ENCODE measurements at places on chromosomes 6 and 20. TPM values are rescaled to one million over a fixed set of nuclear protein-coding genes. Genes with fewer than 3 reads are reported as not detected.

MATN4 gene
- not detected for total RNA-seq

ASIP gene
- total RNA-seq, result not detected

NMBR gene
- 0.22 TPM for total RNA-seq

BLCAP gene
- total RNA-seq, result 79.7 TPM

PAX1 gene
- 0.43 TPM for total RNA-seq

RFX6 gene
- 23.9 TPM for total RNA-seq

DNA sequence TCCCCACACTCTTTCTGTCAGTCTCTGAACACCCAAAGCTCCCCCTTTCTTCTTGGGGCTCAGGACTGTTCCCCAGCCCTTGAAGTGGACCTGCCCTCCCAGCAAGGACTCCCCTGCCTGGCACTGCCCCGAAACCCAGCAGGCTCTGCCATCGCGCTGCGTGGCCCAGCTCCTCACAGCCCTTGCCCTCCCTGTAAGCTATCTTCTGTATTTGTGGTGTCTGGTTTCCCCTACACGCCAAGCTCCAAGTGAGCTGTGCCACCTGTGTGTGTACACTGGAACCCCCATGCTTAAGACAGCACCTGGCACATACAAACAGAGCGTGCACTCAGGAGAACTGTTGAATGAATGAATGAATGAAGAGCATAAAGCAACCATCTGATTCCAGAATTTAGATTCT is 57.7 kb downstream of the TMEM242 start:
- no peak overlapping the region for H3K27ac ChIP-seq
- no peak for DNase-seq
- peaks cover 8% of the 10 kb centered on the region for H3K36me3 ChIP-seq
- peaks cover 8% of the 10 kb centered on the region for H3K4me1 ChIP-seq
- H3K27me3 ChIP-seq, result no peaks in the 10 kb centered on the region
- no peak overlapping the region for H3K4me3 ChIP-seq

DNA sequence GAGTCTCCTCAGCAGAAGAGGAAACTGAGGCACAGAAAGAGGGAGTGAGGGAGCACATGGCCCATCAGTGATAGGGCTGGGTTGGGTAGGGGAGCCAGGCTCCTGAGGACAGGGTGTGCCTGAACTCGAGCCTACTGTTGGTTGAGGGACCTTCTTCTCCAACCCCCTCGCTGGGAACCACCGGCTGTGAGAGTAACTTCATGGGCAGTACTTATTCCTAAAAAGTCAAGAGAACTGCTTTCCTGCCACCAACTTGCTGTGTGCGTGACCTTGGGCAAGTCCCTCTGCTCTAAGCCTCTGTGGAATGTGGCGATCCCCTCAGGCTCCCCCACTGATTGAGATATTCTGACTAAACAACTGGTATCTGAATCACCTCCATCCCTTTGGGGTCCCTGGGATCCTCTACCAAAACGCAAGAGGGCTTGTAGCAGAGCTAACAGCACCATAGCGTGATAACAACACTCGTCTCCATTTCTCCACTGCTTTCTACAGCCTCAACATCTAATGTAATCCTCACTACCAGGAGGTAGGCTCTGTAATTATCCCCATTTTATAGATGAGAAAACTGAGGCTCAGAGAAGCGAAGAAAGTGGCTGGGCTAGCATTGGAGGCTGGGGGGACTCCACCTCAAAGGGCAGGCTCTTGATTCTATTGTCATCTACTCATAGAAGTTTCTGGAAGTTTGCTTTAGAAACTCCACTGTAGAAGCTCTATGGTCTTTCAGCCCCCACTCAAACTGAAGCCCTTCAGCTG is 76.0 kb downstream of the JPH2 start:
- no peak overlapping the region for H3K27ac ChIP-seq
- H3K4me1 ChIP-seq, result no peaks in the 10 kb centered on the region
- H3K27me3 ChIP-seq, result peaks cover 16% of the 10 kb centered on the region
- H3K36me3 ChIP-seq, result no peaks in the 10 kb centered on the region
- no peak for DNase-seq

GRCh38 chr20:39112178-39112743 is 150.1 kb downstream of the DHX35 start:
- DNase-seq, result no peak
- peak overlapping the region; percentile 53 for H3K4me3 ChIP-seq
- peak overlapping the region; percentile 64 for H3K27ac ChIP-seq
- peaks cover 14% of the 10 kb centered on the region for H3K4me1 ChIP-seq
- peaks cover 41% of the 10 kb centered on the region for H3K27me3 ChIP-seq
- H3K36me3 ChIP-seq, result no peaks in the 10 kb centered on the region

GRCh38 chr6:148736774-148737412 is 9.9 kb upstream of the UST start:
- H3K36me3 ChIP-seq, result no peaks in the 10 kb centered on the region
- H3K27me3 ChIP-seq, result peaks cover 5% of the 10 kb centered on the region
- no peaks in the 10 kb centered on the region for H3K4me1 ChIP-seq
- no peak overlapping the region for H3K27ac ChIP-seq
- no peak for DNase-seq
- no peak overlapping the region for H3K4me3 ChIP-seq

DNA sequence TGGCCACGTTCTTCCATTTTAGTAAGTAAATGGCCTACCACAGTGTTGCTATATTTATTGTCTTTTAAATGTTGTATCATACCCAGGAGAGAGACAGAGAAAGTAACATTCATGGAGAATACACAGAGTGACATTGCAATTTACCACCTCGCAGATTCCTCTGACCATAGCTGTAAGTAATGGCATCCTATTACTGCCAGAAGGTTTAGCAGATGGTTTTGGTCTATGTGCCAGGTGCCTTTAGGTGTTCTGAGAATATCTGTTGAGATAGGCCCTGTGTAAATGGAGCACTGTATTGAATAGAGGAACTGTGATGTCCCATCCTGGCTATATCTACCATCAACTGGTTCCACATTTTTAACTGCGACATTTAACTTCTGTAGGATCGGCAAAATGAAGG is 559.6 kb downstream of the KIF16B start:
- no peak overlapping the region for H3K4me3 ChIP-seq
- no peaks in the 10 kb centered on the region for H3K4me1 ChIP-seq
- no peak for DNase-seq
- H3K36me3 ChIP-seq, result no peaks in the 10 kb centered on the region

DNA sequence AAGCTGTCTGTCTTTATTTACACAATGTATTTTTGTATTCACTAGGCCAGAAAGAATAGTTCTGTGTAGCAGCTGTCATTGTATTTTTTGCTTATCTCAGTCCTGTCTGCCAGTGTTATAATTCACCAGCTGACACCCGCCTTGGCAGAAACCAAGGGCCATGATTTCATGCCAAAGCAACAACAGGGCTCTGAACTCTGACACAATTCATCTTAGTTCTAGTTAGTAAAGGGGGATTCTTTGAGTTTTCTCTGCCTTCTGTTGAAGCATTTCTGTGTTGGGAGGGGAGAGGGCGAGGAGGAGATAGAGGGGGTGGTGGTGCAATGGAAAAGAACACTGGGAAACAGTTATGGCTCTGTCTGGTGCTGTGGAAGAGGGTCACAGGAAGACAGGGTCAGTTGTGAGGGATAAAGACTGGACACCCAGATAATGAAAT is 684.6 kb upstream of the MARCKS start:
- H3K36me3 ChIP-seq, result no peaks in the 10 kb centered on the region
- H3K27ac ChIP-seq, result no peak overlapping the region
- H3K27me3 ChIP-seq, result no peaks in the 10 kb centered on the region
- H3K4me1 ChIP-seq, result peaks cover 11% of the 10 kb centered on the region
- DNase-seq, result no peak

GRCh38 chr20:56723331-56723730 is 94.2 kb downstream of the TFAP2C start:
- H3K27me3 ChIP-seq, result no peaks in the 10 kb centered on the region
- no peaks in the 10 kb centered on the region for H3K36me3 ChIP-seq
- no peak for DNase-seq
- H3K27ac ChIP-seq, result no peak overlapping the region

- H3K27ac ChIP-seq, result no peak overlapping the region
- H3K4me1 ChIP-seq, result peaks cover 30% of the 10 kb centered on the region
- H3K36me3 ChIP-seq, result peaks cover 27% of the 10 kb centered on the region
- no peak overlapping the region for H3K4me3 ChIP-seq
Measured at GRCh38 chr6:161169696-161170095, 104.2 kb downstream of the AGPAT4 start.

DNA sequence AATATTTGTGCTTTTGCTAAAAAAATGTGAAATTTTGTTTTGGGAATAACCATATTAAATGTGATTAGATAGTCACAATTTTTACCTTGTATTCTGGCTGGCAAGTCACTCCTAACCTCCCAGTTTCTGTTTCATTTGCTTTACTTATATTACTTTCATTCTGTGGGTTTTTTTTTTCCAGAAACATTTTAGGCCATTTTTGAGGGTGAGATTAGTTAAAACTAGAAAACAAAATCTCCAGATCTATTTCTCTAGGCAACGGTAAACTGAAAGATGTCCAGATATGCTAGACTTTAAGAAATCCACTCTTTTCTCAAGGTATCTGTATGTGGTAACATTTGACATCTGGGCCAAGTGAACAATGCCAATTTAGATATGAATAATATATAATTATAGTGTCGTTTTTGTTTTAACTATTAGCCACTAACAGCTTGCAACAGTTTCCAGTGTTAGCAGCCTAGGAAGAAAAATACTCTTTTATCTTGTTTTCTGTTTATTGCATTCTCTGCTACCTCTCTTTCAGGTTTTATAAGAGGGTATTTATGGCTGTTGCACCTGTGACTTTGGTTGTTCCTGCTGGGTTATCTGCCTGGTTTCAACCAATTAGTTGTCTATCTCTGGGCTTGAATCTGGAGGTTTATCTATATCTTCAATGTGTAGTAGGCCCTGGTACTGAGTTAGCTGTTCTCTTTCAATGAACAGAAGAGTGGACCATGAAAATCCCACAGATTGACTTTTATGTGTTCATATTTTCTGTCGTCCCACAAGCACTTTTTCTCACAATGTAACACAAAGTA is 260.9 kb downstream of the NKAIN2 start:
- no peak overlapping the region for H3K27ac ChIP-seq
- no peaks in the 10 kb centered on the region for H3K36me3 ChIP-seq
- DNase-seq, result no peak
- no peak overlapping the region for H3K4me3 ChIP-seq
- H3K27me3 ChIP-seq, result no peaks in the 10 kb centered on the region
- H3K4me1 ChIP-seq, result no peaks in the 10 kb centered on the region

GRCh38 chr6:6037179-6037578 is 30.5 kb upstream of the NRN1 start:
- no peak overlapping the region for H3K27ac ChIP-seq
- H3K27me3 ChIP-seq, result peaks cover 29% of the 10 kb centered on the region
- no peaks in the 10 kb centered on the region for H3K36me3 ChIP-seq
- H3K4me1 ChIP-seq, result no peaks in the 10 kb centered on the region
- no peak for DNase-seq

- H3K27ac ChIP-seq, result no peak overlapping the region
- H3K27me3 ChIP-seq, result peaks cover 38% of the 10 kb centered on the region
- H3K4me1 ChIP-seq, result no peaks in the 10 kb centered on the region
- no peak overlapping the region for H3K4me3 ChIP-seq
- H3K36me3 ChIP-seq, result no peaks in the 10 kb centered on the region
Measured at GRCh38 chr20:33097001-33097400, 17.6 kb downstream of the BPIFB4 start.

GRCh38 chr6:31947070-31947675 is 1.3 kb downstream of the CFB start:
- H3K27ac ChIP-seq, result peak overlapping the region; percentile 14
- H3K4me1 ChIP-seq, result peaks cover 5% of the 10 kb centered on the region
- peaks cover 4% of the 10 kb centered on the region for H3K36me3 ChIP-seq

DNA sequence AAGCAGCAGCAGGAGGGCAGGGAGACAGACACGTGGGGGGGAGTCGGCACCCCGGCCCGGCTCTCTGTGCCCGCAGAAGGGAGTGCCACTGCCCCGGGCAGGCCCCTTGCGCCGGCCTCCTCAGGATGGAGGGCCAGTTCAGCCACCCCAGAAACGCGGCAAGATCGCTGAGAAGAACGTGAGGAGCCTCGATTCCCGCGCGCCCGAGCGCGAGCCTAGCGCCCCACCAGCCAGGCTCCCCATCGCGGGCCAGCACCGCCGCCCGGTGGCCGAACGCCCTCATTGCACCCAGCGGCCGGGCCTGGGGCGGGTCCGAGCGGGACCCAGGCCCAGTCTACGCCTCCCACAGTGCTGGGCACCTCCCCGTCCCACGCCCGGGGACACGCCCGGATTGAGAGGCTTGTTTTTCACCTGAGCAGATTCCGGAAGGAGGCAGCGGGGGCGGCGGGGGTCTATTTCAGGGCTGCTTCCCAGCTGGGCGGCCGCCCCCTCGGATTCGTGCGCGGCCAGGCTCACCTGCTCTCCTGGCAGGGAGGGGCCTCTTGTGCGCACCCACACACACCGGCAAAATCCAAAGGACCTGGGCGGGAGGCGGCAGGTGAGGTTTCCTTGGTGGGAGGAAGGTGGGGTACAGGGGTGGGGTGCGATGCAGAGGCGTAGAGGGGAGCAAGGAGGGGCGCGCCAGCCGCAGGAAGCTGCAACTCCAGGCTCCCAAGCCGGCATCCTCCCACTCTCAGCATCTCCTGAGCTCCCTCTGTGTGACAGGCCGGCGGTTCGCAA is 9.0 kb upstream of the GRM4 start:
- peaks cover 4% of the 10 kb centered on the region for H3K4me1 ChIP-seq
- peak overlapping the region; percentile 35 for H3K4me3 ChIP-seq
- DNase-seq, result peak; percentile 90
- H3K36me3 ChIP-seq, result no peaks in the 10 kb centered on the region
- no peak overlapping the region for H3K27ac ChIP-seq

GRCh38 chr6:14270925-14271788 is 153.6 kb downstream of the CD83 start:
- DNase-seq, result no peak
- H3K27ac ChIP-seq, result no peak overlapping the region
- H3K4me3 ChIP-seq, result no peak overlapping the region
- no peaks in the 10 kb centered on the region for H3K36me3 ChIP-seq

DNA sequence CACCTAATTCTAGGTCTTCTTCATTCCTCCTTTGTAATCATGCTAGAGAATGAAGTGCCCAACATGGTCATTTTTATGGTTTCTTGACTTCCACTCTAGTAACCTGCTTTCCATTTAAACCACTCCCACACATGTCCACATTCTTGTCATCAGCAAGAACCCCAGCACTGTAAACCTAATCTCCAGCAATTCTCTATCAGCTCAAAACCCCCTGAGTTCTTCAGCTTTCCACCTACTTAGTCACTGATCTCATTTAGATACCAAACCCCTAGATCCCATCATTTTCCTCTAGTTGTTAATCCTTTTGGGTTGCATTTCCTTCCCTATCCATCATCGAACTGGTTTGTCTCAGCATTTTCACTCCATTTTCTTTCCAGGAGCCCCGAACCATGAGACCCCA is 49.7 kb downstream of the GOPC start:
- H3K4me1 ChIP-seq, result peaks cover 9% of the 10 kb centered on the region
- no peaks in the 10 kb centered on the region for H3K27me3 ChIP-seq
- no peaks in the 10 kb centered on the region for H3K36me3 ChIP-seq
- H3K4me3 ChIP-seq, result no peak overlapping the region
- no peak for DNase-seq

Data from type B pancreatic cell (in vitro differentiated cells).